Ascending aorta (tissue), 2 donors: ENCODE measurements at places on chromosomes 1 and 21. TPM values are rescaled to one million over a fixed set of nuclear protein-coding genes. Genes with fewer than 3 reads are reported as not detected.

Gene MTOR
- 28.0 TPM for total RNA-seq

Gene CAMSAP2
- 22.4 TPM for total RNA-seq

Gene ANXA9
- not detected for total RNA-seq

Gene OLFML2B
- total RNA-seq, result 79.7 TPM

Gene SPATA1
- not detected for total RNA-seq

Gene LRRN2
- total RNA-seq, result 6.5 TPM

Gene TFF1
- total RNA-seq, result not detected

Gene GALNT2
- 129 TPM for total RNA-seq

Gene GSTM5
- 23.3 TPM for total RNA-seq

Gene VHLL
- total RNA-seq, result not detected

Gene RAB3B
- not detected for total RNA-seq

Gene CBR1
- 101 TPM for total RNA-seq

Gene CYP2J2
- total RNA-seq, result not detected

Gene MYOC
- 4.2 TPM for total RNA-seq

Gene TFAP2E
- total RNA-seq, result 10.2 TPM

Gene CD1D
- total RNA-seq, result not detected

Gene TMEM125
- total RNA-seq, result not detected

Gene DFFB
- total RNA-seq, result 45.4 TPM
